ENCODE measurements at places on chromosomes 2 and 18.

DNA sequence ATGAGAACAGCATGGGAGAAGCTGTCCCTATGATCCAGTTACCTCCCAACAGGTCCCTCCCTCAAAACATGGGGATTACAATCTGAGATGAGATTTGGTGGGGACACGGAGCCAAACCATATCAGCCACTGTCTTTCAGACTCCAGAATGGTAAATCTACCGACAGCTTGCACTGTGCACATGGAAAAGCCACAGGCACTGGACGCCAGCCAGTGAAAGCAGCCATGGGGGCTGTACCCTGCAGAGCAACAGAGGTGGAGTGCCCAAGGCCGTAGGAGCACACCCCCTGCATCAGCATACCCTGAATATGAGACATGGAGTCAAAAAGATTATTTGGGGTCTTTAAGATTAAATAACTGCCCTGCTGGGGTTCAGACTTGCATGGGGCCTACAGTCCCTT lies 218.4 kb downstream of the PDE1A start:
- DNase-seq = no peak

- DNase-seq = no peak
Observed at GRCh38 chr2:237184919-237185552, 99.3 kb downstream of the COPS8 start.

- no peak for DNase-seq
Observed at GRCh38 chr2:126932966-126933710, 34.4 kb downstream of the TEX51 start.

DNA sequence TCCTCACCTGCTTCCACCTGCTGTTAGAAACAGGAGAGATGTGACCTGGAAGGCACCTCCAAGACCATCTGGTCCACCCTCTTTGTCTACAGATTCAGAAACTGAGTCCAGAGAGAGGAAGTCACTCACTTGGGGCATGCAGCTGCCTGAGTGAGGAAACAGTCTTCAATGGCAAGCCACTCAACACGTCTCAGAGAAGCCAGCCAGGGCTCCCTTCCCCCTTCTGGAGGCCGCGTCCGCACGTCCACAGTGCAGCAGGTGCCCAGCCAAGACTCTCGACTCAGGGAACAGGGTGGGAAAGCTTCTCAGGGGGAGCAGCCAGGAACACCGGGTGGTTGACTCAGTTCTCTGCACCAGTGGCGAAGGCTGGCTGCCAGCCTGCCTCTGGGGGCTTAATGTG lies 201.7 kb downstream of the BCL11A start:
- DNase-seq = no peak

GRCh38 chr2:5915881-5916310 lies 223.7 kb downstream of the SOX11 start:
- no peak for DNase-seq

GRCh38 chr2:159091381-159091780 lies 122.9 kb downstream of the TANC1 start:
- DNase-seq = no peak

DNA sequence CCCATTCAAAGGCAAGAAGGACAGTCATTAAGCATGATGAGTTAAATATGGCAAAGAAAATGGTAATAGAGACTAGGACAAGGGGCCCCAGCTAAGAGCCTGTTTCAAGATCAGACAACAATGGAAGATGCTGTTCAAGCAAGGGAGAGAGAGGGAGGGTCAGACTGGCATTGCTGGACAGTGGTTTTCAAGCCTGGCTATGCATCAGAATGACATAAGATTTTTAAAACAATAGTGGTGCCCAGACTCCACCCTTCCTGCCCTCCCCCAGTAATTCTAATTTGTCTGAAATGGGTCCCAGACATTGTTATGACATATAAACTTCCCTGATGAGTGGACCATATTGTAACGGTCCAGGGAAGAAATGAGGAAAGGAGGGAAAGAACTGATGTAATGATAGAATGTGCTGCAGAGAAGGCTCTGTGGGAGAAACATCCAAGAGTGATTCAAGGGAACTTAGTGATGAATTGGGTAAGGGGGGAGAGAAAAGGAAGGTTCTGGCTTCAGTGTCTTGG lies 112.9 kb upstream of the TRIB2 start:
- DNase-seq = no peak

DNA sequence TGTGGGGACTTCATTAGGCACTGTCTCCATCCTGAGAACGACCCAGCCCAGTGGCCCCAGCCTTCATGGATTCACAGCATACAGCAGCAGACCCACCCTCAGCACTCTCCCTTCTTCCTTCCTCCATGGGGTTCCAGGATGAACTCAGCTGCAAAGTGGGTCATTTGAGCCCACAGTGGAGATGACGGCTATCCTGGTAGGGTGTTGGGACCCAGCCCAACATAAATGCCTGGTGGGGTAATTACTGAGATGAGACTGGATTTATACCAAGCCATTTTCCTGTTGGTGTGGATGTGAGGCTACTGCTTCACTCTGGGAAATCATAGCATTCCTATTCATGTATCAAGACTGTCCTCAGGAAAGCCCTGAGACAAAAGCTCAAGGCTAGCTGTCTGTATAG lies 536.7 kb upstream of the TNP1 start:
- DNase-seq = no peak

DNA sequence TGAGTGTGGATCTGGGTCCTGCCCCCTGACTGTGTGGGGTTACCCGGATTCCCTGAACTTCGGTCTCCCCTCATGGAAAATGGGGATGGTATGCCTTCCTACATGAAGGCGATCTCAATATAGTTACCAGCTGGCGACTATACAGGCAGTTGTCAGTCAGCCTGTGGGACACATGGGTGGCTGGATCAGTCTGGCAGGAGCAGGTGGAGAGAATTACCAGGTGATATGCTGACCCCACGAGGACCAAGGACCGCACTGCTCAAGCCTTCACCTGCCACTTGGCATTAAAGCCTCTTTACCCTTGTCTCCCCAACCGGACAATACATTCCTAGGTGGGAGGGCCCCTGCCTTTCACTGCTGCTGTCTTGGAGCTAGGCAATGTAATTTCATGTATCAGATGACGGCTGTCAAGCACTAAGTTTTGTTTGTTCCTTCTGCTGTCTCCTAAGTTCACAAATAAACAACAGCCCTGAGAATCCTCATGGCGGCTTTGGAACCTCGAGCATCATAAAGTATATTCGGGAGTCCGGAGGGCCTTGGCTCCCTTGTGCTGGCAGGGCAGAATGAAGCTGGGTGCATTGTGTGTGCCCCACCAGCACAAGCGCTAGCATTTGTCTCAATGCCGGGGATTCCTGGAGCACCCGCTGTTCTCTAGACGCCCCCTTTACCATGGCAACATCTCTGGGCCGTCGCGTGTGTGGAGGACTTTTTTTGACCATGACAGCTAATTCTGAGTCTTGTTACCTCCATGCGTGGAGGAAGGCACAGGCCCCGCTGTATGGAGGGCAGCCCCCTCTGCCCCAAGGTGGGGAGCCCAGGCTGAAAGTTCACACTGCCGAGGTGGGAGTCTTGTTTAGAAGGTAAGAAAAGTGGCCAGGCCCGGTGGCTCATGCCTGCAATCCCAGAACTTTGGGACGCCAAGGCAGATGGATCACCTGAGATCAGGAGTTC lies 48.6 kb downstream of the PDCL3 start:
- DNase-seq = no peak

DNA sequence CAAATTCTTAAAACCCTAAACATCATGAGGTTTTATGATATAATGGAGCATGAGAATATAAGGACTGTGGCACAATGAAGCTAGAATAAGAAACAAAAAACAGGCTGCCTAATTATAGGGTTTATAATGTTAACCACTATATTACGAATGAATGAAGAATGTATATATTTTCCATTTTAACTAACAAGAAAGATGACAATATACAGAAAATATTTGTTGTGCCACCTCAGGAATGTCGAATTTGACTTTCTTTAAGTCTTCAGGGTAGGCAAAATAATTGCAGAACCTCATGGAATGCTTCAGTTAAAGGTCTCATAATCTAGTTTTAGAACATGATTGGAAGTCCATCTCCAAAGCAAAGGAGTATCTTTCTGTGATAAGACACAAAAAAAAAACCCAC lies 282.9 kb upstream of the SLC8A1 start:
- no peak for DNase-seq

GRCh38 chr18:74064510-74064909 lies 83.1 kb downstream of the FBXO15 start:
- no peak for DNase-seq

Data from activated T-cell treated with anti-CD3 and anti-CD28 coated beads, Interleukin-2, amount 50 U/mL, for 1 hour (primary cell).